ENCODE measurements at places on chromosomes 6 and 20. TPM values are rescaled to one million over a fixed set of nuclear protein-coding genes. Genes with fewer than 3 reads are reported as not detected.

GRCh38 chr20:46268131-46268614 is 40.1 kb downstream of the CDH22 start:
- DNase-seq: no peak

- DNase-seq: no peak
Measured at GRCh38 chr20:45404438-45404837, 3.7 kb upstream of the DBNDD2 start.

DNA sequence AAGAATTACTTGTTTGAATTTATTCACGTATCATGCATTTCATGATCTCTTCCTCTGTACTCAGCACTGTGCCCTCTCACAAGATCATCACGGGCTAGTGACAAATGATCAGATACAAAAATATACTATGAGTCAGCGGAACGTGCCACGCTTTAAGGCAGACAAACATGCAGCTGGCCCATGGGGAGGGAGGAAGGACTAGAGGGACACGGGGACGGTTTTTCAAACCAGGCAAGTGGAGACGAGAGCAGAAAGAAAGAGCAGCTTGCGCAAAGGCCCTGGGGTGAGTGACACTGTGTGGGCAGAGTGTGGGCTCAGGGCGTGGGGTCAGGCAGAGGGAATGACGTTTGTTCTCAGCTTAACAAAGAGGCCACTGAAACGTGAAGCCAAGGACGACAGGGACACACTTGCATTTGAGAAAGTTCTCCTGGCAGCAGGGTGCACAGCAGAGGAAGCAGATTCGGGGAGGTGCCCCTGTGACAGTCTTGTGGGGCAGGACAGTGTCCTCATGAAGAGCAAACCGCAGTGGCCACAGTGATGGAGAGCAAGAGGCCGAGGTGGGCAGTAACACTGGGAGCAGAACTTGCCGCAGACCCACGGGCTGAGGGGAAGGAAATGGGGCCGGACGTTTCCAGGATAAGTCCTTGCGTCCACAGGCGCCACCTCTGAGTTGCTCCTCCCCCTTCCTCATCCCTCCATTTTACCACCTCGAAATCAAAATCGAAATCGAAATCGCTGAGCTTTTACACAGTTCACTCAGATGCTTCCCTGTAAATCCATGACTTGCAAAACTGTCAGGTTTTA is 6.9 kb upstream of the RPS6KA2 start:
- peak; percentile 65 for DNase-seq

Gene BEND6
- 0.35 TPM for total RNA-seq

- DNase-seq: peak; percentile 82
Measured at GRCh38 chr20:50655311-50655880, 35.9 kb downstream of the RIPOR3 start.

DNA sequence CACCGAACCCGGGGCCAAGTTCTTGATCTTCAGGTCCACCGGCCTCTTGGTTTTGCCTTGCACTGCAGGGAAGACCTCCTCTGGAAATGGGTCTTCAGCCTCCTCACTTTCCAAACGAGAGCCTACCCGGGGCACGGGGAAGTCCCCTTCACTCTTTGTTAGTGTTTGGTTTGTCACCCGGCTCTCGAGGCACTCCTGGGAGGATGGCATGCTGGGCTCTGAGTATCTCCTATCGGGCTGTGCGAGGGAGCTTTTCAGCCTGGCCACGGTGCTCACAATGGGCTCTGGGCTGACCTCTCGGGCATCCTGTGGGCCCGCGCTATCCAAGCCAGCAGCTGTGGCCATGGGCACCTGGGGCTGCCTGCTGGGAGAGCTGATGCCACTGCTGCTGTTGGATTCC is 8.1 kb downstream of the TAGAP start:
- no peak for DNase-seq

Gene BTN1A1
- total RNA-seq: not detected

Gene PRSS16
- total RNA-seq: not detected

GRCh38 chr6:150880336-150880735 is 14.8 kb downstream of the MTHFD1L start:
- no peak for DNase-seq

- no peak for DNase-seq
Measured at GRCh38 chr20:33176101-33176500, 8.1 kb downstream of the BPIFA2 start.

- DNase-seq: no peak
Measured at GRCh38 chr20:35179292-35180212, 7.7 kb downstream of the PROCR start.

GRCh38 chr6:34515473-34516387 is 40.4 kb downstream of the SPDEF start:
- DNase-seq: no peak

DNA sequence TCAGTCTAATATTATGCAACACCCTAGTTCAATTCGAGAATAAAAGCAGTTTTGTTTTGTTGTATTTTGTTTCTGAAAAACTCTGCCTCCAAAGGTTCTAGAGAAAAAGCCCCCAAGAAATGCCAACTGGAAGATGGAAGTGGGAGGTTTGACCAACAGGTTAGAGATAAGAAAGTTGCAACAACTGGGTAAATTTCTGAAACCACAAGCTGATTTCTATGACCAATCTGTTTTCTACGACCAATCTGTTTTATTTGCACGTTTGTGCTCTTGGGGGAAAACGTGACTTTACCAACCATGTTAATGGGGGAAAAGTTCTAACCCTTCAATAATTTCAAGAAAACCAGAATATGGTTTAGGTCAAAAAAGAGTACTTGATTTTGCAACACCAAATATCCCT is 173.2 kb downstream of the PDE7B start:
- DNase-seq: no peak

Gene SMLR1
- total RNA-seq: not detected

Measured in left ventricle myocardium superior (tissue), 1 donor.